ENCODE measurements at places on chromosomes 4 and X.

GRCh38 chr4:183571350-183571941 lies 66.6 kb downstream of the ING2 start:
- no peak for DNase-seq

- DNase-seq = no peak
These were observed 167.9 kb downstream of the COL4A6 start for GRCh38 chrX:108270280-108270679.

- DNase-seq = no peak
These were observed 63.9 kb downstream of the RS1 start for GRCh38 chrX:18607966-18608365.

- DNase-seq = no peak
These were observed 185.4 kb downstream of the INPP4B start for GRCh38 chr4:142660728-142661127.

- no peak for DNase-seq
These were observed 44.4 kb downstream of the BBS12 start for GRCh38 chr4:122776916-122777315.

Data from suppressor macrophage (primary cell).